Stimulated activated CD4-positive, alpha-beta T cell treated with anti-CD3 and anti-CD28 coated beads, Interleukin-4, amount 100 ng/mL, for 1 hour (primary cell): ENCODE measurements at places on chromosomes 3 and 15.

DNA sequence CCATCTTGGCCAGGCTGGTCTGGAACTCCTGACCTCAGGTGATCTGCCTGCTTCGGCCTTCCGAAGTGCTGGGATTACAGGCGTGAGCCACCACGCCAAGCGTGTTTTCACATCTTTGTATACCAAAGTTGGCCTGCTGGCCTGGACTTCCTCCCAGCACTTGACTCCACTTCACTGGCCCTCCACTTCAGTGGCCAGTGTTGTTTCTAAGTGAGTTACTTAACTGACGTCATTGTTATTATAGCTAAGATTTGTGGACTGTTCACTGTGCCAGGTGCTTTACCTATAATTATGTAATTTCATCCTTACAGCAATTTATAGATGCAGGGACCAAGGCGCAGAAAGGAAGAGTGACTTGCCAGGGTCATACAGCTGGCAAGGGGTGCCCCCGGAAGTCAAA lies 52.0 kb downstream of the HRH1 start:
- no peak for DNase-seq

DNA sequence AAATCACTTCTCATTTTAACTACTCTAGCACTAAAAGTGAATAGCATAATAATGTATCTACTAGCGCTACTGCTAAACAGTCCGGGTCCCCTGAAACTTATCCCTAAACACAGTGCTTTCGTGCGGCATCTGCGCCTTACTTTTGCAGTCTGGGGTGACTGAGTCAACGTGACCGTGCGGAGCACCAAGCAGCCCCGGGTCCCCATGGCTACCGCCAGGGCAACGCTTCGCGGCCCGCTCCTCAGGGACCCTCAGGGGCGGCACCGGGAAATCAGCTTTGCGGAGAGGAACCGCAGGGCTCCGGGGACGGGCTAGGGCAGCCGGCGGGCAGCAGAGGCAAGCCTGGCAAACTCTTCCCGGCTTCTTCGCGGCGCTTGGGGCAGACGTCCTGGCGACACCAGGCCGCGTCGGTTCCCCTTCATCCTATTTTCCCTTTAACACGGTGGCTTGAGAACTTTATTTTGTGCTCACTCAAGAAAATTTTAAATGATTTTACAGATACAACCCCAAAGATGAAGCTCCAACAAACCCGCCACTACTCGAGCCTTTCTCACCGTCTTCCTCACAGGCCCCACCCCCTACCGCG lies 757 bp upstream of the DIPK2A start:
- peak; percentile 39 for DNase-seq

- no peak for DNase-seq
Observed at GRCh38 chr3:83523470-83524073, 1435.2 kb upstream of the CADM2 start.

DNA sequence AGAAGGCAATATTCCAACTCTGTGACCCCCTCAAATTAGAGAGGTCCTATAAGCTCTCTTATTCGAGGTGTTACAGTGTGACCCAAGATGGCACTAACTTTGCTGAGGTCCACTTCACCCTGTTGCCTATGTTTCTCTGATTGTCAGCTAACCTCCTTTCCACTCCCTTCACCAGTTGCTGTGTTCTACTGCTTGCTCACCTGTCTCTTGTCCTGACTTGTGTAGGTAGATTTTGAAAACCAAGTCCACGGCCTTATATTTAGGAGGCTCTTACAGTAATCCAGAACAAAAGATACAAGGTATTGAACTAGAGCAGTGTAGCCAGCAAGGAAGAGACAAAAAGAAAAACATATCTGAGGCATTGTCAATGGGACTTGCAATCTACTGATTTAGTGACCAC lies 20.1 kb upstream of the GSK3B start:
- no peak for DNase-seq

- DNase-seq = no peak
Observed at GRCh38 chr3:66863205-66864111, 134.6 kb upstream of the KBTBD8 start.

DNA sequence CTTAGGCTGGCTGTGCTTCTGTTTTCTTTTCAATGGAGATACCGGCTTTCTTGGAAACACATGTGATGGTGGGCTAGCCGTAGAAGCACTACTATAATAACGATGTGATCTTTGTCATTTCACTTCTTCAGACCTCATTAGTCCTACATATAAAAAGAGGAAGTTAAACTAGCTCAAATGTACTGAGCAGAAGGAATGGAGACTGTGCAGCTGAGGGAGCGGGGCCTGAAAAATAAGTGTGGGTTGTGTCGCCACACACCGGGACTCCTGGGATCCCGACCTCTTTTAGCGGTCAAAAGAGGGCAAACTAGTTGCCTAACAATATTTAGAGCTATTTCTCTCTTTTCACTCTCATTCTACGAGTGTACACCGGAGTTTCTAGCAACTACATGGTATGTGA lies 1.0 kb upstream of the RNF7 start:
- DNase-seq = no peak
